ENCODE measurements at places on chromosomes 13 and 19.

- no peak for DNase-seq
These were observed 7.2 kb downstream of the GPX4 start for GRCh38 chr19:1110809-1111640.

DNA sequence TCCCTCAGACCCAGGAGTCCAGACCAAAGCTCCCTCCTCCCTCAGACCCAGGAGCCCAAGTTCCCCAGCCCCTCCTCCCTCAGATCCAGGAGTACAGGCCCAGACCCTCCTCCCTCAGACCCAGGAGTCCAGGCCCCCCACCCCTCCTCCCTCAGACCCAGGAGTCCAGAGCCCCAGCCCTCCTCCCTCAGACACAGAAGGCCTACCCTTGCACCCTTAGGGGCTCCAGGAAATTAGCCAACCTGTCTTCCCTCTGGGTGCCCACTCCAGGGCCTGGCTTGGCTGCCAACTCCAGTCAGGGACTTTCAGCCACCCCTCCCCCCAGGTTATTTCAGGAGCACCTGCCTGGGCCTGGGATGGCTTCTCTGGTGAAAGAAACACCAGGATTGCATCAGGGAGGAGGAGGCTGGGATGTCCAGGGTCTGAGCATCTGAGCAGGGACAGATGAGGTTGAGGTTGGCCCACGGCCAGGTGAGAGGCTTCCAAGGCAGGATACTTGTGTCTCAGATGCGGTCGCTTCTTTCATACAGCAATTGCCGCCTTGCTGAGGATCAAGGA is at the start of gene FGF21:
TSS of gene FGF21 (plus strand) at position 441 of the 558 bp plus-strand sequence. CDS start 713 bp downstream, outside the sequence.
- DNase-seq: no peak

- no peak for DNase-seq
These were observed 89.7 kb upstream of the SIAH3 start for GRCh38 chr13:45941261-45941660.

- DNase-seq: no peak
These were observed 1348.6 kb upstream of the SLC10A2 start for GRCh38 chr13:104414771-104415170.

- no peak for DNase-seq
These were observed 32.5 kb upstream of the KATNAL1 start for GRCh38 chr13:30339738-30340330.

GRCh38 chr13:30870049-30870884 is 35.8 kb upstream of the MEDAG start:
- no peak for DNase-seq

DNA sequence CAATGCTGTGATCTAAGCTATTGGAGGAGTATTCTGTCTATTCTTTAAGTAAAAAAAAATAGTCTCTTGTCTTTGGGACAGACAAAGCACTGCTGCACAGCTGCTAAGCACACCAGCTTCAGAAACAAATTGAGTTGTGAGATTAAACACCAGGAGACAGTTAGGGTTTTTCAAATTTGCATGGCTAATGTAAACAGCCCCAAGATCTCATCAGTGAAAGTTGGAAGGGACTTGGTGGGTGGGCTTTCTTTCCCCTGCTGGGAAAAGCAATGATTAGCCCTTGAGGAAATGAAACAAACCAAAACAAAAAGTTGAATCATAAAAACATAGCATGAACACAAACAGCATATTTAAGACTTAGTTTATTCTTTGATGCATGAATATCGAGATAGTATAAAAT is 143.6 kb upstream of the SLITRK1 start:
- DNase-seq: no peak

DNA sequence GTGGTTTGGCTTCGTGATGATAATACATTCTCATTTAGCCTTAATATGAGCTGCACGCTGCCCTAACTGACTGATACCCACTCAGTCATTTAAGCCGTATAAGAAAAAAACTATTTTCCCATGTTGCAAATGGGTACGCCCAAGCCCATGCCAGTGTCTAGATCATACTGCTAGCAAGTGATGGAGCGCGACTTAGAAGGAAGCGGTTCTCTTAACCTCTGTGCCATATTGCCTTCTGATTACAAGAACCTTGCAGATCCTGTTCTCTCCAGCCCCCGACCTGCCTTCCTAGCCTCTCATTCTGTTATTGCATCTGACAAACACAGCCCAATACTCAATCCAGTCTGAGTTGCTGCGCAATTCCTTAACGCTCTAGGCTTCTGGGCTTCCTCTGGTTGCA is 603 bp downstream of the GPALPP1 start:
- DNase-seq: no peak

- no peak for DNase-seq
These were observed 6.3 kb upstream of the BEST2 start for GRCh38 chr19:12745166-12745897.

- no peak for DNase-seq
These were observed 86.0 kb downstream of the SERP2 start for GRCh38 chr13:44459674-44460073.

DNA sequence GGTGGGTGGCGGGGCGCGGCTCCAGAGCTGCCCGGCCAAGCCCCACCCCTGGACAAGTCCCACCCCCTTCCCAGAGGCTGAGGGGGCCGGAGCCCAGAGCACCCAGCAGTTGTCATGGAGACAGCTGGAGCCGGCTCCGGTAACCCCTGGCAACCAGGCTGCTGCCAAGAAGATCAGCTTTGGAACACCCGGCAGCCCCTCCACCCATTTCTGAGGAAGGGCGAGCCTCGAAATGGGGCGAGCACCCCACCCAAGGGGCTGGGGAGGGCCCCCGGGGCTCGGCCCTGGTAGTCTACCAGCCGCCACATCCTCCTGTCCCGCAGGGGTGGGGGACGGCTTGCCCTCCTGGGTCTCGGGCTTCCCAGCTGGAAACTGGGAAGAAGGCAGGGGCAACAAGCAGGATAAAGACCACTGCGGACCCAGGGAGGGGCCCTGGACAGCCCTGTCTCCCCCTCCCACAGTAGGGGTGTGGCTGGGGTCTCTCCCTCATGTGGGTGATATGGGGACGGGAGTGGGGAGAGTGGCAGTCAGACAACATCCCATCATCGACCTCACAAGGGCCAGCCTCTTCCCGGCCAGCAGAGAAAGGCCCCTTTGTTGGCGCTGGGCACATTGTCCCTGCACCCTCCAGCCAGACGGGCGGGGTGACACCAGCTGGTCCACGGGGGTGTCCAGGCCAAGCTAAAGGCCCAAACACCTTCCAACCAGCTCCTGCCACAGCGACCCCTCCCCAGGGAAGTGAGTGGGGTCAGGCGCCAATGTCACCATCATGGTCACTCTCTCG is 1.5 kb downstream of the CERS1 start:
- DNase-seq: no peak

GRCh38 chr19:40078377-40078776 is 12.4 kb downstream of the ZNF780A start:
- no peak for DNase-seq

DNA sequence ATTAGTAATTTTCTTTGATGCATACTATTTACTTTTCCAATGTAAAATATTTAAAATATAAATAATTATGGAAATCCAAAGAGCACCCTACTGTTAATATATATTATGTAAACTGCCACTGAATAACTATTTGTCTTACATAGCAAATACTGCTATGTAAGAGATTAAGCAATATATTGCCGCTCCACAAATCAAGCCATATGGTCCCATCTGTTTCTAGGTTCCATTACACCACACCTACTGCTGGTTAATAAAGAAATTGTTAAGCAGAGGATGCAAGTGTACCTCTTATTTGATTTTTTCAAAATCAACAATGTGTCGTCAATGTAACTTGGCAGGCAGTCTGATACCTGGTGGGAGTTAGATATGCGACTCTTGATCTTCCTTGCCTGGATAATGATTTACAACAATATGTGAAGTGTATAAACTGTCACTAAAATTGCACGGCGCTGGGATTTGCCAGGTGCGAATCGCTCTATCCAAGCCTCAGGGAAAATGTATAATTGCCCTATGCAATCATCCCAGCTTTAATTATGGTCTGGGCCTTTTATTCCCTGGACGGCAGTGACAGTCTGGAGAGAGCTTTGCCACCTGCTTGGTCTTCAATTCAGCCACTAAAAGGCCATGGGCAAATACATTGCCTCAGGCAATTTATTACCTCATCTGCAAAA is 16.0 kb downstream of the SMAD9 start:
- DNase-seq: no peak

DNA sequence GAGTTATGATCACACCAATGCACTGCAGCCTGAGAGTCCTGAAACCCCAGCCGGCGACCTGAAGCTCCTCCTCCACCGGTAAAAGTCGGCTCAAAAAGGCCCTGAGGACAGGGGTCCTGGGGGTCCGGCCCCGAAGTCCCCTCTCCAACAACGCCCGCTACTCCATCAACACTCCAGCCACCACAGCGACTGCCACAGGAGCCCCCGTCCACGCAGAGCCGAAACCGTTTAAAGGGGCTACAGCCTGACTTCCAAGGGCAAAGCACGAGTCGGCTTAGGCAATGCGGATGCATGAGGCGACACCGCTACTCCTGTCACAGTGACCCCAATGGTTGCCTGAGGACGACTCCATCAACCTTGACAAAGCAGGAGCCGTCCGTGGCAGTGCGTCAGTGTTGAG is 22.9 kb upstream of the ZNF420 start:
- DNase-seq: no peak

GRCh38 chr13:52936806-52937205 is 88.4 kb upstream of the PCDH8 start:
- no peak for DNase-seq

GRCh38 chr19:35281303-35281702 is 1.0 kb upstream of the HAMP start:
- DNase-seq: no peak

GRCh38 chr13:40243982-40244381 is 422.5 kb downstream of the FOXO1 start:
- no peak for DNase-seq

GRCh38 chr13:57665481-57665880 is 33.9 kb downstream of the PCDH17 start:
- DNase-seq: no peak

DNA sequence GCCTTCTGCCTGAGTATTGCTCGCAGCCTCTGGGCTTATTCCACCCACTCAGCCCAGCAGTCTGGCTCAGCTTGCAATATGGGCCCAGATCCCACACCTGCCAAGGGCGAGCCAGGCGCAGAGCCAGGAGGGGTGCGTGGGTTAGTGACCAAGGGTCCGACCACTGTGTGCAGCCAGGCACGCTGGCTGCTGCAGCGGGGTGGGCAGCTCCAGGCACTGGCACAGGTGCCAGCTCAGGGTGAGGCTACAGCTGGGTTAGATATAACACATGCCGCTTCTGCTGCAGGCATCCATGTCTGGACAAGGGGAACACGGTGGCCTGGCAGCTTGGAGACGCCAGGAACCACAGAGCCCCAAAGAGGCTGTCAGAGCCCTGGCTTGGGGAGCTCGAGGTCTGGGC is 12.6 kb upstream of the URAD start:
- no peak for DNase-seq

DNA sequence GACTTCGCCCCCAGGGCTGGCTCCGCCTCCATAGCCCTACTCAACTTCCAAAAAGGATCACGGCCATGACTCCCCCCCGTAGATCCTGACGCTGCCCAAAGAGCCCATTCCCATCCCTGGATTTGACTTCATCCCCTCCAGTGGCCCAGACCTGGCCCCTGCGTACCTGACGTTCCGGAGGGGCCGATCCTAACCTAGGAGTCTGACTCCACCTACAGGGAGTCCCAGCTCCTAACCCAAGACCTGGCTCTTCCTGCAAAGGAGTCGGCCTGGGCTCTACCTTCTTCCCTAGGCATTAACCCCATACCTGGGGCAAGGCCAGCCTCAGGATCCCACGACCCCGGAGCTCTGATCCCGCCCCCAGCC is 10.8 kb downstream of the STAP2 start:
- no peak for DNase-seq

- DNase-seq: no peak
These were observed 202.4 kb downstream of the RFC3 start for GRCh38 chr13:34020388-34020787.

GRCh38 chr19:55174425-55175116 is 5.5 kb downstream of the SYT5 start:
- DNase-seq: no peak

- no peak for DNase-seq
These were observed 45.4 kb downstream of the CCDC70 start for GRCh38 chr13:51907040-51907732.

GRCh38 chr19:7898967-7899366 is 4.7 kb upstream of the MAP2K7 start:
- no peak for DNase-seq

DNA sequence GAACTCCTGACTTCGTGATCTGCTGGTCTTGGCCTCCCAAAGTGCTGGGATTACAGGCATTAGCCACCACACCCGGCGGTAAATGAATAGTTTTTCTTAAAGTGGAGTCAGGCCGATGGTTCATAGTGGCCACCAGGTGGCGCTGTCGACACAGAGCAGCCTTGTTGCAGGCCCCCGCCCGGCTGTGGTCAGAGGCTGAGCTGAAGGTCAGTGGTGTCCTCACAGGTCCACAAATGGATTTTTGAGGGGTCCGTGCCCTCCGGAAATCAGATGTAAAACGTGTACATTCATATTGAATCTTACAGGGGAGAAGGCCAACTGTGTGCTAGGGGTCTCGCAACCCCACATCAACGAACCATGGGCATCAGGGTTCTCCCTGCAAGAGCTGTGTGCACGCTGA is 13.4 kb upstream of the WDR18 start:
- DNase-seq: no peak

- DNase-seq: no peak
These were observed 215.5 kb upstream of the SERP2 start for GRCh38 chr13:44158098-44158521.

- DNase-seq: no peak
These were observed 73.0 kb downstream of the ZNF100 start for GRCh38 chr19:21694171-21694906.

GRCh38 chr13:43094901-43095300 is 71.5 kb downstream of the DNAJC15 start:
- DNase-seq: no peak

DNA sequence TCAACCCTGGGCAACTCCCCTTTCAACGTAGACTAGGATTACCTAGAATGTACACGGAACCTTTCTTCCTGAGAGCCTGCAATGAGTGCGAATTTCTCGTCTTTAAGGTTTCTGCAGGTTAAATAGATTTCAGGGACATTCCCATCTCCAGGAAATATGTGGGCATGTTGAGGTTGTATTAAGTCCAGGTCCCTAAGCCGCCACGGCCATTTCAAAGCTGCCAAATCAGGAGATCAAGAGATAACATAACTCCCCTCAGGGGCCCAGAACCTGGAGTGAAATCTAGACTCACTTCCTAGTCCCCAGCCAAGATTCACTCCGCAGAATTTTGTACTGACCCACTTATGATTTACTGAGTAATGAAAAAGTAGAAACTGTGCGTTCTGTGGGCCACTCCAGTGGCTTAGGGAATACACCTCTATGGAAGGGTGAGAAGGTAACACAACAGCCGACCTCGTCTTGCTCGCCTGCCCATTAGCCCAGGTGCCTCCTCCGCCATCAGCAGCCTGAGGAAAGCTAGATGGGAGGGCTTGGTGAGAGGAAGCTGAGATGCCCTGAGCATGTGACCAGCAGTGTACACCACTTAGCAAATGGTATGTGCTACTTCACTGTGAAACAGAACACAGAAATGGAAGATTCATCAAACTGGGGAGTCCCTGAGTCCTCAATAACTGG is 98.5 kb upstream of the SOX1 start:
- DNase-seq: no peak

- no peak for DNase-seq
These were observed 14.0 kb downstream of the GRAMD1A start for GRCh38 chr19:35013820-35014754.

GRCh38 chr19:39832341-39833083 is 1.4 kb downstream of the DYRK1B start:
- DNase-seq: no peak

GRCh38 chr19:29823581-29824330 is 12.0 kb downstream of the CCNE1 start:
- DNase-seq: no peak

Data from activated T-helper 1 cell treated with anti-CD3 and anti-CD28 coated beads, Interleukin-2, amount 50 U/mL, for 16 hours (primary cell).